ENCODE measurements at places on chromosomes 11 and 22. TPM values are rescaled to one million over a fixed set of nuclear protein-coding genes. Genes with fewer than 3 reads are reported as not detected.

GRCh38 chr11:10770626-10771254 lies 19.7 kb downstream of the CTR9 start:
- peak; percentile 42 for DNase-seq

BLID gene
- total RNA-seq = not detected

LGALS12 gene
- not detected for total RNA-seq

- no peak for DNase-seq
Observed at GRCh38 chr11:112889446-112889845, 71.8 kb upstream of the NCAM1 start.

TRIM29 gene
- total RNA-seq = 0.69 TPM

Measured in renal cortical epithelial cell (primary cell).